Occipital lobe (tissue), 3 donors: ENCODE measurements at places on chromosomes 13 and 19.

DNA sequence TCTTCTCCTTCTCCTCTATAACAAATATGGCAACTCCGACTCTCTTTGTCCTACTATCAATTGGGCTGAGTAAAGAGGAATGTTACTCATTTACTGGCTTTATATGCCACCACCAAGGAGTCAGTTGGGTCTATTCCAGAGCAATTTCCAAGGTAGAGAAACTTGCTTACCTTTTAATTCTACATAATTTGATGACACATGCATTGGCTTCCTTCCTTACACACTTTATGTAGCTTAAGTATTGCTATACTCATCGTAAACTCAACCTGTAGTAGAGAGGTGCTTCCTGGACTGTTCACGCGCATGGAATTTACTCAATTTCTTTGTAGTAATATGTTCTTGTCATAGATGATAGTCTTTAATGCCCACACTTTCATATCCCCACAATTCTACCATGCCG lies 160.7 kb downstream of the LMO7 start:
- DNase-seq, result no peak

DNA sequence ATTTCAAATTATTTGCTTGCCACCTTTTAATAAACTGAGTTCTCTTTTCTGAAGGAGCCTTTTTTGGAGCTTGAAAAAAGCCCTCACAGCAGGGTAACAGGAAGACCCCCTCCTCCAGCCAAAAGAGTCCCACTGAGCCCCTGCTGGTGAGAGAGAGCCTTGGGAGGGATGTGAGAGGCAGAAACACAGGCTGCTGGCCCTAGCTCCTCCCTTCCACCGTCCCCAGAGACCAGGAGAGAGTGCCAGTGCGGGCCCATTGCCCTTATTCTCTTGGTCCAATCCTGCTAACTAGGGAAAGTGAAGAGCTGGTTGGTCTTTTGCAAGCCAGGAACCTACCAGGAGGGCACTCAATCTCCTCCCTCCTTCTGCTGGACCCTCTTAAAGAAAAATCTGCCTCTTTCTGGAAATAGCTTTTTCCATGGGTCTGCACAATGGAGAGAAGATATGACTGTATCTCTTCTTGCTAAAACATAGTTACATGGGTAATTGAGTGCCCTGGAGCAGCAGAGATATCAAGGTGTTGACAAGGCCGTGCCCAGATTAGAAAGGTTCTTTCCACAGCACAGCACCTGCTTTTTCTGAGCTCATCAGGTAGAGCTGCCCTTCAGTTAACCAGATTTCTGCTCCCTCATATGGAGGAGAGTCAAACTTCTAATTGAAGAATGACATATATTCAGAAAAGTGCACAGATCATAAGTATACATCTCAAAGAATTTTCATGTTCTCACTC lies 113.9 kb downstream of the LRCH1 start:
- DNase-seq, result no peak

GRCh38 chr19:56692206-56692895 lies 20.8 kb upstream of the ZNF835 start:
- peak; percentile 63 for DNase-seq

DNA sequence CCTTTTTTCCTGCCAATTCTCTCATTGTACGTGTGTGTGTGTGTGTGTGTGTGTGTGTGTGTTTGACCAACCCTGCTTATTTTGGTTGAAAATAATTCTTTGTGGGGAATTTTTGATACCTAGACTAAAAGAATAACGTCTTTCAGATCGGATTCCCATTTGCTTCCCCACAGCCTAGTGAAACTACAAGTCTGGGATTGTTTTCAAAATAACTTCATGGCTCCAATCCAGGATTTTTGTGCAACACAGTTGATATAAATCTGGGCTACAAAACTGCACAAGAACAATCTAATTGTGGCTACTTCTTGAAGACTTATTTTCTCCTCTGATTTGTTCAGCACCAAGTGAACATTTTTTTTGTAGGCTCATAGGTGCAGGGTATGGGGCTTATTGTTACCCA lies 332.8 kb upstream of the MIR17HG start:
- DNase-seq, result no peak

- no peak for DNase-seq
Observed at GRCh38 chr19:16470541-16470910, 1.2 kb downstream of the EPS15L1 start.

DNA sequence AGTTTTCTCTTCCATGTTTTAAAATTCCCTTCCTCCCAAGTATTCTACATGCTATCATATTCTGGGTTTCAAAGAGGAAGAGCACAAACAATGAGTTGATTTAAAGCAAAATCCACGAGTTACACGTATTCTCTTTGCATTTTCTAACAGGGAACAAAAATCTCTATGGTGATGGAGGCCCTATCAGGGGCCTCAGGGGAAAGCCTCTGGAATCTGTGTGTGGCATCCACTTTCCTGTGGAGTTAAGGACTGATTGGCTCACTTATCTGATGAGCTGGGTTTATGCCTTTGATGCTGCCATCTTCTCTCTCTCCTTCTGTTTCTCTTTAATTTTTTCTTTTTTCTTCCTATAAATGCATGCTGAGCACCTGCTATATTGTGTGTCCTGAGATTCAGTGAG lies 14.8 kb downstream of the OLFM4 start:
- no peak for DNase-seq

GRCh38 chr13:42395086-42395821 lies 123.3 kb downstream of the AKAP11 start:
- no peak for DNase-seq

GRCh38 chr13:111039735-111040134 lies 75.4 kb upstream of the ARHGEF7 start:
- DNase-seq, result no peak

- DNase-seq, result no peak
Observed at GRCh38 chr13:44652168-44652567, 76.0 kb upstream of the TSC22D1 start.

DNA sequence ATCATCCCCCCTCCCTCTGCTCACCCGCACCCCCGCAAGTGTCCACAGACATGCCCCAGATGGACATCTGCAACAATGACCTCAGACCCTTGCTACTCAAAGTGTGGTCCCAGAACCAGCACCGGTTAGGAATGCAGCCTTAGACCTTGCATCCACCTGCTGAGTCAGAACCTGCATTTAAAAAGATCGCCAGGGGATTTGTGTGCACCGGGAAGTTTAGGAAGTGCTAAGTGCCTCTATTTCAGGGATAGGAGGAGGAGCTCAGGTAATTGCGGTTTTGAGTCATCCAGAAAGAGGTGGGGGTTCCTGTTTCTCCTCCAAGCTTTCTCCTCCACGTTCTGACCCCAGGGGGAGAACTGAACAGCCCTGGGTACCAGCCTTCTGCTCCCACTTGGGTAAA lies 46.2 kb downstream of the CACNA1A start:
- no peak for DNase-seq

DNA sequence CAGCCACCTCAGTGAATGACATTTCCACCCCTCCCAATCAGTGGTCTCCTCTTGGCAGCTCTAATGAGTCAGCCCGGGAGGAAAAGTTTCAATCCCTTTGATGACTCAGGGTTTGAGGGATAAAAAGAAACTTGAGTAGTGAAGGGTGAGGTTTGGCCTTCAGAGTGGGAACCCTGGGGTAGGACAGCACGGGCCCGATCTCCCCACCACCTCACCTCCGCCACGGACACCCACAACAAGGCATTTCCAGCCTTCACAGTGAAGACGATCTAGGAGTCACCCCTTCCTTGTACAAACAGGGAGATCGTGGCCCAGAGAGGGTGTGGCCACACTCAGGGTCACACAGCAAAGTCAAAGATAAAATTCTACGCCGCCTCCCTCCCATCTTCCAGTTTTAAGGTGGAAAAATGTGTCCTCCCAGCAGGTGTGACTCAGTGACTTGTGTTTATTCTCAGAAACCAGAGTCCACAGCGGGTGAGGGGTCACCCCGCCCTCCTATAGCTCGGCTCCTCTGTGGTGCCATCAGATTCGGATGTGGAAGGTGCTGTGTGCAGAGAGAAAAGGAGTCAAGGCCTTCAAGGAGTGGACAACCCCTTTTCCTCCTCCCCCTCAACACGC lies 12.3 kb downstream of the CIB3 start:
- no peak for DNase-seq

DNA sequence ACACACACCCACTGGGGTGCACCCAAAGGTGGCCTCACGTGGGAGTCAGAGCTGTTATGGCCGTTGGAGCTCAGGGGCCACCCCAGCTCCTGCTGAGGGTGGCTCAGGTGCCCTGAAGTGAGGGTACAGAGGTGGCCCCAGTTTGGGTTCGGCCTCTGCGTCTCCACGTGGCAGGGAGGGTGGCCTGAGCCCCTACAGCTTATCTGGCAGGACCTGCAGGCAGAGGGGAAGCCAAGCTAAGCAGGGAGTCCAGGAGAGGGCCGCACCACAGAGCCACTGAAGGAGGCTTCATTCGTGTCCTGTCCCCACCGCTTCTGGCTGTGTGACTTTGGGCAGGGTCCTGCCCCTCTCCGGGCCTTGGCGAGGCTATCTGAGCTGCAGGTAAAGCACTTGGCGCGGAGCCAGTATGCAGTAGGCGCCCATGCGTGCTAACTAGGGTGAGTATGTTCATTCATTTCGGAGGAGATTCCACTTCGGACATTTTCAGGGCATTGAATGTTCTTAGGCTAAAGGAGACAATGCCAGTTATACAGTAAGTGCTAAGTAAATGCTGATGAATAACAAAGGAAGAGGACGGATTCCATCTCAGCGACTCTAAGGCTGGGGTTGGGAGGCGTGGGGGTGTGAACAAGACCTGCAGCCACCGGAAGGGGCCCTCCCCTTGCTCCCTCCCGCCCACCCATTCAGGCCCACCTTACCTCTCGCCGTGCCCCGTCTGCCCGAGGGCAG lies 4.9 kb downstream of the REX1BD start:
- DNase-seq, result no peak

DNA sequence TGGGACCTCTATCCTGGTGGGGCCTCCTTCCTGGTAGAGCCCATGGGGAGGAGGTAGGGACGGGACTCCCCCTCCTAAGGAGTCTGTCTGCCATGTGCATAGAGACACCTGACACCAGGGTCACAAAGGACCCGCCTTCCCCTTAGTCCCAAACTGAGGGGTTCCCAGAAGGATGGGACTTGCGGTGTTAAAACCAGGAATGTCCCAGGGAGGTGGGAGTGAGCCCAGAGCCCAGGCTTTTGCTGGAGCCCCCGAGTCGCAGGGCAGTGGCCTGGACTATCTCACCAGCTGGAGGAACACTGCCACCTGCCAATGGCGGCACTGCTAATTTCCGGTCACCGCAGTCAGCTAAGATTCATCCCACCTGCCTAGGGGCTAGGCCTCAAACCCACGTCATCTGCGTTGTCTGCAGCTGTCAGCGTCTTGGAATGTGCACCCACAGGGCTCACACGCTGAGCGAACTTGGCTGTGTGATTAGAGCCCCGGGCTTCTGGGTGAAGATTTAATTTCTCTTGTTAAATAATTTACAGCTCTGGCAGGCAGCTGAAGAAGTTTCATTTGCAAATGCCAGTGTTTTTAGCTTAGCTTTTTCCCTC lies 31.9 kb upstream of the ATP11A start:
- no peak for DNase-seq

- DNase-seq, result no peak
Observed at GRCh38 chr13:101382086-101382485, 34.2 kb downstream of the NALCN start.

DNA sequence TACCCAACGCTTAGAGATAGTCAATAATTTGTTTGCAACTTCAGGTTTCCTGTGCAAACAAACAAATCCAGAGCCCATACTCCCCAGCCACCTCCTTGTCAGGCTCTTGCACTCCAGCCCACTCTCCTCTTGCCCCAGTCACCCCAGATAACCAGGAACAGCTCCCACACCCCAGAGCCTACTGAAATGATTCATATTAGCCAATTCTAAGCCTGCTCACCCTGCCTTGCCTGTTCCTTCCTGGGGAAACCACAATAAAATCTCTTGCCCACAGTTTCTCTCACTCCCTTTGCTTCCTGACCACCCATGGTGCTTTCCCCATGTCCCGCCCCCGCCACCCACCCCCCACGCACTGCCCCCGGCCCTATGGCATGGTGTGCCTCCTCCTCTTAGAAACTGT lies 3.8 kb upstream of the ACTL9 start:
- DNase-seq, result no peak

GRCh38 chr13:76853481-76853880 lies 32.7 kb downstream of the KCTD12 start:
- DNase-seq, result no peak

GRCh38 chr19:35899547-35900214 lies 659 bp downstream of the NFKBID start:
- peak; percentile 56 for DNase-seq

- DNase-seq, result no peak
Observed at GRCh38 chr13:60093425-60094019, 70.2 kb downstream of the DIAPH3 start.

DNA sequence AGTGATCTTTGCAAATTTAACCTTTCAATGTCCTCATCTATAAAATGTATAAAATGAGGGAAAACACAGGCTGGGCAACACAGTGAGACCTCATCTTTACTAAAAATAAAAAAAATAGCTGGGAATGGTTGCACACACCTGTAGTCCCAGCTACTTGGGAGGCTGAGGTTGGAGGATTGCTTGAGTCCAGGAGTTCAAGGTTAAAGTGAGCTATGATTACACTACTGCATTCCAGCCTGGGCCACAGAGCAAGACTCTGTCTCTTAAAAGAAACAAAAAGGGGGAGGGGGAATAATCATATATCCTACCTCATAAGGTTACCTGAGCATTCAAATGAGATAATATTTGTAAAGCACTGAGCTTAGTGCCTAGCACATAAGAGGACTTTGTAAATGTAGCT lies 5.8 kb downstream of the MTRF1 start:
- DNase-seq, result no peak

DNA sequence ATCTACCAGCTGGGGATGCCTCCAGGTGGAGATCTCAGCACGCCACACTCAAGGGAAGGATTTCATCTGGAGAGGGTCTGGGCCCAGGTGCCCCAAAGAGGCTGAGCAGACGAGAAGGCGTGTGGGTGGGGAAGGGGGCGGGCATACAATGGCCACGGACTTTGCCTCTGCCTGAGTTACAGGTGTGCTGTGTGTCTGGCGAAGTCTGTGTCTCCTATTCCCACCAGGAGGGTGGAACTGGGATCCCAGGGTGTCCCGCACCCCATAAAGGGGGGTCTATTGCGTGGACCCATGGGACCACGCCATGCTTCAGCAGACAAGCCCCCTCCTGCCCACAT lies 3.6 kb downstream of the TLE2 start:
- DNase-seq, result no peak

DNA sequence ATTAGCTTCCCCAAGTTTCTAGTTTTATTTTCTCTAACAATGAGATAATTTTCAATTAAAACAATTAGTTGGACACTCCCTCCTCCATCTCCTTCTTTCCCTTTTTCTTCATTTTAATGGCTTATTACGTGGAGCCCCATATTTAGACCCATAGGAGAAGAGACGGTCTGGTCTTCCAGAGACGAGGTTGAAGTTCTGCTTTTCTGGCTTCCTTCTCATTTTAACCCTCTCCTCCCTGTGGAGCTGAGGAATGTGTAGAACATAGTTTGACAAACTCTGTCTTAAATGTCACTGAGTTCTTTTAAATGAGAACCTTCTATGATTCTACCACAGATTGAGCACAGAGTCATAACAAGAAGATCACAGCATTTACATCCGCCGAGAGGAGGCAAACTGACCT lies 86.8 kb downstream of the EDNRB start:
- no peak for DNase-seq
